ENCODE measurements at places on chromosomes 4 and X.

GRCh38 chr4:54742636-54743399, 85.1 kb downstream of the KIT start:
- no peak for DNase-seq

GRCh38 chr4:140031061-140031460, 122.9 kb downstream of the MAML3 start:
- no peak for DNase-seq

- no peak for DNase-seq
Observed at GRCh38 chr4:84683064-84683850, 100.3 kb downstream of the CDS1 start.

GRCh38 chr4:88775529-88775928, 77.9 kb upstream of the NAP1L5 start:
- no peak for DNase-seq

- DNase-seq: no peak
Observed at GRCh38 chrX:129930941-129931410, 25.0 kb downstream of the UTP14A start.

GRCh38 chrX:139388254-139388653, 142.3 kb upstream of the F9 start:
- no peak for DNase-seq

GRCh38 chr4:24937176-24937916, 24.5 kb upstream of the CCDC149 start:
- DNase-seq: no peak

GRCh38 chr4:164087733-164088132, 593.2 kb downstream of the TMA16 start:
- no peak for DNase-seq

DNA sequence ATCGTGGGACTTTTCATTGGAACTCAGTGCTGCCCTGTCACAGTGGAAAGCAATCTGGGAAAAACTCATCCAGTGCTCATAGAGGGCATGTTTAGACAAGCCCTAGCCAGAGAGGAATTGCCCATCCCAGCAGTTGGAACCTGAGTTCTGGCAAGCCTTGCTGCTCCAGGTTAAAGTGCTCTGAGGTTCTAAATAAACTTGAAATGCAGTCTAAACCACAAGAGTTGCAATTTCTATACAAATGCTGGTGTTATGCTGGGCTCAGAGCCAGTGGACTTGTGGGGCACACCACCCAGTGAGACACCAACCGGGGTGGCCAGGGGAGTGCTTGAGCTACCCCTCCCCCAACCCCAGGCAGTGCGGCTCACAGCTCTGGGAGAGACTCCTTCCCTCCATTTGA, 142.8 kb upstream of the PPP1R2C start:
- DNase-seq: no peak

DNA sequence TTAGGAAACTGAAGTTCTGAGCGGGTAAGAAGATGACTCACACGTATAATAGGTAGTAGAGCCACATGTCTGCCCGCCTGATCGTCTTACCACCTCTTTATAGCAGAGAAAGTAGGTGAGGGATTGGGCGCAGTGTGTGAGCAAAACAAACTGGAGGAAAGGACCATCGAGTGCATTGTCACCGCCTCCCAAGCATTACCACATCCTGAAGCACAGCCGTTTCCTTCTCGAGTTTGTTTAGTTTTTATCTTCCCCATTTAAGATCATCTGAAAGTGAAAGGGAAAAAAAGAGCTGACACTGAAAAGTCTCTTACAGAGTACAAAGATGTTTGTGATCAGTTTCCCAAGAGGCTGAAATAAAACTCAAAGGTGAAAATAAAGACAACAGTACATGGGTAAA, 14.8 kb downstream of the PDK3 start:
- DNase-seq: peak; percentile 57

GRCh38 chr4:117916728-117917127, 117.6 kb upstream of the NDST3 start:
- DNase-seq: no peak

DNA sequence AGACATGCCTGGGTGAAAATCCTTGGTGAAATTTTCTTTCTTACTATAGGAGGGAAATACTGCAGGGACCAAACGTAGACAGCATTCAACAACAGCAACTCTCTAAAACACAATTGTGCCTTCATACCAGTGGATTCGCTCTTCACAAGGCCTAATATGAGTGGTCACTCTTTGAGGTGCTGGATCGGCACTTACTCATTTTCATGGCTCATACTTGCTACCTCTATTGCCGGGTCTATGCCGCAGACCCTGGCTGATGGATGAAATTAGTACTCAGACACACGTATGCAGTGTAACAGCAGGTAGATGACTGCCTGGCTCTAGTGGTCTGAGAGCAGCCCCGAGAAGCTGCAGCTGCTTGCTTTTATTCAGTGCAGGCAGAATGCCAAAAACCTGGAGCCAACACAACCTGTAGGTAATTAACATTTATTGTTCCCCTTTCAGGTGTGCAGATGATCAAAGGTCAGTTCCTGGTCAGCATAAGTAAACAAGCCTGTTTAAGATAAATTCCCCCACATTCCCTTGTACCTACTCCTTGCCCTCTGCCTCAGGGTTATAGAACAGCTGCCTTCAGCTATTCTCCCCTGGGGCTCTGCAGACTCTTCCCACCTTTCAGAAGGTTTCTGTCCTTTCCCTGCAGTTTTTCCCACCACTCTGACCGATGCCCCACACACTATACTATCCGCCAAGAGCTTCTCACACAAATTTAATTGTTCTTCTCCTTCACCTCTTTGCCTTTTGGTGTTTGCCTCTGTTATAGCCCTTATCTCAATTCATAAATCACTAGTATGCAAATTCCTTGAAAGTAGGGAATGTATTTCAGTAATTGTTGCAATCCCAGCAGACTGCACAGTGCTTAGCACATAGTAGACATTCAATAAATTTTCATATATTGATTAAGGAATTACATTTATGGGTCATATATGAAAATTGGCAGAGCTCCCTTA, 210.0 kb downstream of the SPANXN3 start:
- DNase-seq: no peak

GRCh38 chr4:26557164-26557563, 26.7 kb upstream of the TBC1D19 start:
- DNase-seq: no peak

DNA sequence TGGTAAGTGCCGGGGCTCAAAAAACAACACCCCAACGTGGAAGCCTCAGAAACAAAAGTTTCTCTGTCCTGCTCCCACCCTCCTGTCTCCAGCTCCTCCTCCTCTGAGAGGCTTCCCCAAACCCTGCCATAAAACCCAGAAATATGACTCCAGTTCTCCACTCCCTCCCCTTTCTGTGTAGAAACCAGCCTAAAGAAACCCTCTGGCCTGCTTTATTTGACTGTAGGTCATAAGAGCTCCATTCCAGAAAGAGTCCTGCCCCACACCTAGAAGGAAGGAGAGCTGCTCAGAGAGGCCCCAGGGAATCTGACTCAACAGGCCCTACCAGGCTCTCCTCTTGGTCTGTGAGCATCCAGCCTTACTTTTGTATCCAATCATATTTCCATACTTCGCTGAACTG, 872 bp upstream of the S100P start:
- no peak for DNase-seq

- DNase-seq: no peak
Observed at GRCh38 chr4:159224408-159224807, 121.5 kb downstream of the RAPGEF2 start.

DNA sequence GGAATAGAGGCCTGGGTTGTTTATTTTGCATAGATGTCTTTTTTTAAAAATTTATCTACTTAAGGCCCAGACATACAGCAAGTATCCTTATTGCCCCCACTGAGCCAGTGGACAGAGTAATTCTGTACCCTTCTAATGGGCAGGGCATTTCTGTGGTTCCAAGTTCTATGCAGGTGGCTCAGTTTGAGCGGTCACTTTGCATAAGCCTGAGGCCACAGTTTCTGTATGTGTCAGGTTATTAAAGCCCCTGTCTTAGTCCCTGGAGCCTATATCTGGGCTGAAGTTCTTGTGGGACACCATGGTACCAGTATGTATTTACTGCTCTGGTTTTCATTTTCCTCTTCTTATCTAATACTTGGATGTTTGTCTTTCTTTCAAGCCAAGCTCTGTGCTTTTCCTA, 168.8 kb downstream of the MID1IP1 start:
- DNase-seq: no peak

DNA sequence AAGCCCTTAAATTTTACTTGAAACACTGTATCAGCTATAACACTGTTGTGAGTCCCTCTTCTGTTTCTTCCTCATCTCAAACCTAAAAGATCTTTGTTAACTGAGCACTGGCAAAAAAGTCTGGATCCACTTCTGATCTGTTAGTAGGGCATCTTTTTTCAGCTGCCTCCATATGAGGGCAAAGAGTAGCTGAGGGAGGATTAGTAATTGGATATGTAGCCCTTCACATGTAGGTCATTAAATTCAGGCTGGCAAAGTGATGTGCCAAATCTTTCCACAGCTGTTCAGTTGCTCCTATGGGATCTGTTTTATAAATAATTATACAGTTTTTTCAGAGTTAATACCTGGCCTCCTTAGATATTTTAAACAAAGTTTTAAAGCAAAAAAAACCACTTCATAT, 1.1 kb upstream of the TRMT10A start:
- DNase-seq: no peak

DNA sequence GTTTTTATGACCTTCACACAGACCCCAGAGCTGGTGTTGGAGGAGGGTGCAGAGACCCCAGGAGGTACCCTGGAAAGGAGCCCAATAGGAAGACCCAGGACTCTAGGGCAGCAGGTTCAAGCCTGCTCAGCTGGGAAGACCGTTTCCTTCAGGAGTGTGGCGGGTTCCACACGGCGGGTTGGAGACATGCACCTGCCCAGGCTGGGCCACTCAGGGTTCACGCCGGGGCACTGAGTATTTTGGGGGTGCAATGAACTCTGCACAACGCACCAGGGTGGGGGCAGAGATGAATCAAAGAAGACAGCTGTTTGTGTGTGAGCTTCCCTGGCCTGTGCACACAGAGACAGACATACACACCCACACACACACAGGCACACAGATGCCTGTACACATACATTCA, 52.5 kb upstream of the PPP2R3B start:
- DNase-seq: no peak
